ENCODE measurements at places on chromosomes 2 and 18.
A peak's percentile ranks its signal among the peaks of the same experiment; 100 is the strongest.

GRCh38 chr2:105409717-105410116 is 10.9 kb upstream of the FHL2 start:
- DNase-seq: peak; percentile 50

- DNase-seq: no peak
Observed at GRCh38 chr2:47264143-47264542, 109.0 kb upstream of the STPG4 start.

GRCh38 chr18:2316751-2317696 is 254.3 kb downstream of the METTL4 start:
- peak; percentile 27 for DNase-seq

GRCh38 chr18:57062844-57063243 is 84.0 kb upstream of the BOD1L2 start:
- no peak for DNase-seq

- no peak for DNase-seq
Observed at GRCh38 chr2:71907503-71907902, 240.2 kb downstream of the CYP26B1 start.

- DNase-seq: no peak
Observed at GRCh38 chr2:233456111-233456510, 101.8 kb downstream of the DGKD start.

- no peak for DNase-seq
Observed at GRCh38 chr18:11398625-11399024, 210.8 kb upstream of the SLC35G4 start.

DNA sequence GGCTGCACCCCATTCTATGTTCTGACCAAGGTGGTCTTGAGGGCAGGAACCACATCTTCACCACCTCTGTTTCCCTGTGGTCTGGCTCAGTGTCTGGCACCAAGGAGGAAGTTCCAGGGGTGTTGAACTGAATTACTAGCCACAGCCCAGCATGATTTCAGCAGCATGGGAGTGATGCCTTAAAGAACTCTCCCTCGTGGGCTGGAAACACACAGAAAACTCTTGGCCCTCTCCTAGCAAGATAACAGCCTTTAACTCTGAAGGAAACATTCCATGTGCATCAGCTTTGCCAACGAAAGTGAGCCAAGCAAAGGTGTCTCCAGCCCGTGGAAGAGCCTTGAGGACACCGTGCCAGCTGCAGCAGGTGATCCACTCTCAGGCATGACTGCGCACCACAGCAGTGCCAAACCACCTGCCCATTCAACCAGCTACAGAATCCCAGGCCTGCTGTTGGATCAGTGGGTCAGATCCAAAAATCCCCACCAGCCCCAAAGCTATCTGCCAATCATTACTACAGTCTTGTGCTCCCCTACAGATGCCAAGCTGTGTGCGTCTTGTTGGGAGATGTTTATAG is 124.8 kb downstream of the TTC32 start:
- DNase-seq: no peak

GRCh38 chr2:222504191-222504590 is 79.8 kb downstream of the SGPP2 start:
- no peak for DNase-seq

GRCh38 chr2:200765139-200765951 is 46.4 kb upstream of the BZW1 start:
- peak; percentile 75 for DNase-seq

- no peak for DNase-seq
Observed at GRCh38 chr2:128533101-128533500, 214.4 kb upstream of the HS6ST1 start.

DNA sequence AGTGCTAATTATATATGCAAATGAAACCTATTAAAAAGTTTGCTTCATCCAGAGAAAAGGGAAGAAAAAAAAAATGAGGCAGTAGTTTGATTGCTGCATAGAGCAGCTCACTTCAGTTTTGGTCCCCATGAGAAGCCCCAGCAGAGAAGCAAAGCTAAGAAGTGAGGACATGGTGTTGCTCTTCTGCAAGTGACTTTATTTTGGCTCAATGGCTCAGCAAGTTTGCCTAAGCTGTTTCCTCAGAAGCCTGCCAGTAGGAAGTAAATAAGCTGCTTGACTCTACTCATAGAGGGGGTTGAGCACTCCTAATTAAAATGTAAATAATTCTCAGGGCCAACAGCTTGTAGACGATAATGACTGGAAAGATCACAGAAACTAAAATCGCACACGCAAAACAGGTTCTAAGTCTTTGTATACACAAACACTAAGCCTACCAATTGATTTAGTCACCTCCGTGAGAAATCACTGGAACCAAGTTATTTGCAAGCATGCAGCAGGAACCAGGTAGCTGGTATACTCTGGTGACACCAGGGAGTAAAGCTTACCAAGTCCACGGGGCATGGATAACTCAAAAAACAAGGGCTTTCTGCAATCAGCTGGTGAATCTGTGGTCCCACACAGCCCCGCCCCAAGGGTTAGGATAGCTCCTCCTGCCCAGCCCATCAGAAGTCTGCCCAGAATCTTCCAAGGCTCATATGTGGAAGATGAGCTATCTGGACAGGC is 39.7 kb upstream of the NABP1 start:
- DNase-seq: peak; percentile 49

GRCh38 chr2:126949775-126950174 is 51.1 kb downstream of the TEX51 start:
- DNase-seq: no peak

DNA sequence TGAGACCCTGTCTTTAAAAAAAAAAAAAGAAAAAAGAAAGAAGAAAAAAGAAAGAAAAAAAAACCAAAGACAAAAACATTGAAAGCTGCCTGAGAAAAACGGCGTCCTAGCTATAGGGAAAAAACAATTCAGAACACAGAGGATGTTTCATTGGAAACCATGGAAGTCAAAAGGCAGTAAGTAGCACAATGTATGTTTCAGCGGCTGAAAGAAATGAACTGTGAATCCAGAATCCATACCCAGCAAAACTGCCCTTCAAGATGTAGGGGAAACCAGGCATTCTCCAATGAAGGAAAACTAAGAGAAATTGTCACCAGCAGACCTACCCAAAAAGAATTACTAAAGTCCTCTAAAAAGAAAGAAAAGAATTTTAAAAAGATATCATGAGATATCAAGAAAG is 27.6 kb downstream of the EVA1A start:
- no peak for DNase-seq

DNA sequence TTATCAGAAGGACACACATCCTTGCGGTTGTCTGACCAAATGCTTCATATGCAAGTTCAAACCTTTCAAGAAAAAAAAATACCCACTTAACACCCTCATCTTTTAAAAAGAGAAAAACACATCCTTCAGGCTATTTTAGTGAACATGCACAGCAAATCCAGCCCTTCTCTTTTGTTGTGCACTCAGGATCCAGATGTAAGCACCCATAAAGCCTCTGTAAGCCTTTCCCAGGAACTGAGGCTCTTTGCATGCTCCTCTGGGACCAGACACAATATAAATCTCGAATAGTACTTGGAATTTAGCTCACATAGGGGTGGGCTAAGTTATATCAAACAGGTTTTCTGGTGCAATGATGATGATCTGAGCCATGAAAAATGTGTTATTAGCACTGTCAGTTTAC is 308.8 kb upstream of the FAM98A start:
- no peak for DNase-seq

DNA sequence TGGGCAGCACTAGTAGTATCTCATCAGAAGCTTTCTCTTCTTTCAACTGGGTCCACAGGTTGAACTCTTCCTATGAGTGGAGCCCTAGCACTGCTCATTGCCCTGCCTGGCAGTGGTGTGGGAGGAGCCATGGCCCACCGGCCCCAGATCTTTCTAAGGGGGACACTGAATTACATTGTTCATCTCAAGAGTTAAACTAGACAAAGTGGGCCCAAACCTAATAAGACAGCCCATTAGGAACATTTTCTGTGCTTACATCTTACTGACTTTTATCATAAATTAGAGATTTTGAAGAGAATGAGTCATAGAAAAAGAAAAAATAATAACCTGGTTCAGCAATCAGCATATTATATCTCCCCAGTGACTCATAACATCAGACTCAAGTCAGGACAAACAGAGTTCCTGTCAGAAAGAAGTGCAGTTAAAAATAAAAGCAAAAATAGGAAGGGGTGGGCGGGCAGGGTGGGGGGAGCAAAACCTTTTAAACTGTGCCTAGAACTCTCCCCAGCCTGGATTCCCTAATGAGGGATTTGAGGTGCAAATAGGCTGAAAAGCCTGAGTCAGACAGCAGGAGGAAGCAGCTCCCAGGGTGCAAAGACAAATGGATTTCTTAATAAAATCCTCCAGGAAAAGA is 161.6 kb upstream of the TRIB2 start:
- DNase-seq: peak; percentile 47

DNA sequence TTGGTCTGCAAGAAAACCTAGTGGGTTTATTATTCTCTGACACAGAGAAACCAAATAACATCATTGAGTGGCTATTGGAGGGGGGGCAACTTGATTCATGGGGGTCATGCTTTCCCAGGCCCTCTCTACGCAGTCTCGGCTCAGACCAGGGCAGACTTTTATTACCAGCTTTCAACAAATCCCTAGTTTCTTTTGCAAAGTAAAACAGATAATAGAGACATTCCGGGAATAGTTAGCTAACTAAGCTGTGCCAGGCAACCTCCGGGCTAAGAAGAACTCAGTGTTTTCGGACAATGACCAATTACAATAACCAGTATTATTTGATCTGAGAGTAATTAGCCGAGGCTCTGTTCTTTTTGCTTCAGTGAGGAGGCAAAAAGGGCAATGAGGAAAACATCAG is 66.3 kb downstream of the CDK15 start:
- no peak for DNase-seq

GRCh38 chr18:26422472-26423162 is 125.7 kb downstream of the KCTD1 start:
- no peak for DNase-seq

GRCh38 chr2:205902041-205902899 is 183.7 kb downstream of the INO80D start:
- DNase-seq: no peak

DNA sequence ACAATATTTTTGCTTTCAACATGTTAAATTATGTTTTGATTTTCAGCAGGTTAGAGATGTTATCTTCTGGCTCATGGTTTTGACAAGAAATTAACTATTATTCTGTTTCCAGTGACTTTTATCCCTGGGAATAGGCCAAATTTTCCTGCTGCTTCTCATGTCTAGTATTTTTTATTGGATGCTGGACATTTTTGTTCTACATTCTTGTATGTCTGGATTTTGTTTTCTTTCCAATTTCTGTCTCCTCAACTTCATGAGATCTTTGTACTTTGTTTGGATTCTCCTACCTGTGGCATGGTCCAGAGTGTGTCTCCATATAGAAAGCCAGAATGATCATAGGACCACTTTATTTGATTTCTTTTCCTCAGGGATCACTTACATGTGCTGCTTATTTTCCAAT is 33.1 kb upstream of the MYO1B start:
- DNase-seq: no peak

DNA sequence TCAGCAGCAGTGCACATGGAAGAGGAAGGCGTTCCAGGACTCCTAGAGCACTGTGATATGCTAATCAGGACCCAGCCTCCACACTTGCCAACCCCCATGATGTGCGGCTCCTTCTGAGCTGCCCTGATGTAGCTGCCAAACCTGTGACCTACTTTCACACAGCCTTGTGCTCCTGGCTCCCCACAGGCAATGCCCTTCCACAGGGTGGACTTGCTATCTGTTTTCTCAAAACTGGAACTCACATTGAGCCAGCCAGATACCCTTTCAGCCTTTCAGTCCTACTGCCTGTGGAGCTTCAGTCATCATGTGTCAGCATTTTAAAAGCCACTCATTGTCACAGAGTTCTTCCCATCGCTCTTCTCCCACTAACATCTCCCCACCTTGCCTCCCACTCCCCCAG is 181.6 kb downstream of the AFF3 start:
- no peak for DNase-seq

DNA sequence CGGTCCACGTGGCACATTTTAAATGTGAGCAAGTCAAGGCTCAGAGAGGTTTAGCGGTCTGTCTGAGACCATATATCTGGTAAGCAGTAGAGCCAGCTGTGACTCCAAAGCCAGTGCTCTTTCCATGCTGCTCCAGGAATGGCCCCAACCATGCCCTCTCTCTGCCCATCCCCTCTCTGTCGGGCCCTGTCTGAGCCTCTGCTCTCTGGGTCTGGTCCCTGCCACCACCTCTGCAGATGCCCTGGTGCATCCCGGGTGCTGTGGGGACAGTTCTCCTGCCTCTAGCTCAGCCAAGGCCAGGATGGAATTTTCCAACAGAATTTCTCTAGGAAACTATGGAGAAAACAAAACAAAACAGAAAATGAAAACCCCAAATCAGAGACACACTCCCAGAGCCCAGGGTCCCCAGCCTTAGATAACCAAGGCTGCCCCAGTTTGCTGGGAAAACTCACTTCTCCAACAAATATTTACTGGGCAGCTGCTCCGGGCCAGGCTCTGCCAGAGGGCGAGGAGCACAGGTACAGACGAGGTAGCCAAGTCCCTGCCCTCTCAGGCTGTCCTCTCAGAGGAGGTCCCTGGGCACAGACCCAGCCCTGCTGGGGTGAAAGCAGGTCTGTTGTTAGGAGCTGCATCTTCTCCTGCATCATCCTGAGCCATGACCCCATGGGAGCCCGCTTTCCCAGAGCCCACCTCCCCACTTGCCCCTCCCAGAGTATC is 9.2 kb downstream of the ADRA2B start:
- DNase-seq: no peak

GRCh38 chr18:44594799-44595467 is 85.8 kb upstream of the SETBP1 start:
- DNase-seq: no peak

DNA sequence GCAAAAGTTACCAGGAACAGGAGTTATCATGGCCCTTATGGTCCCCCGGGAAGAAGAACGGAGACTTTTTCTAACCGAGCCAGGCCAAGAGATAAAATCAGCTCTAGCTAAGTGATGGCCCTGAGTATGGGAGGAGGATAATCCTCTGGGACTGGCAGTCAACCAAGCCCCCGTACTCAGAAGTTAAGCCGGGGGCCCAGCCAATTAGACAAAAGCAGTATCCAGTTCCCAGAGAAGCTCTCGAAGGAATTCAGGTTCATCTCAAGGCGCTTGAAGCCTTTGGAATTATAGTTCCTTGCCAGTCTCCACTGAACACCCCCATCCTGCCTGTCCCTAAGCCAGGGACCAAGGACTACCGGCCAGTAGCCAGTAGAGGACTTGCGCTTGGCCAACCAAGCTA is 365.3 kb upstream of the TCF4 start:
- DNase-seq: no peak

DNA sequence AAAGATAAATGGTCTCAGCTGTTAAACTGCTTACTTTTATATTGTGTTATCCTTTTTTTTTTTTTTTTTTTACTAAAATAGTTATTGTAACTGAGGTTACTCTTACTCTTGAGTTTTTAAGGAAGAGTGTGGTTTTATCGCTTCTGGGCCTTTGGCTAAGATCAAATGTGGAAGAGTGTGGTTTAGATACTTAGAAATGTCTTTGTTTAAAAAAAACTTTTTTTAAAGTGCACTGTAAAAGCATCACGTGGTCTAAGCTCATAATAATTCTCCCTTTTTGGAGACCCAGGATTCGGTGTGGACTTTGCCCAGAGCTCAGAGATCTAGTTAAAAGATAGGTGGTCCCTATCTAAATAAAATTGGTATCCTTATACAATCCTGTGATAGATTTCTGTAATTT is 11.9 kb upstream of the OXER1 start:
- DNase-seq: no peak

Measured in SW480 (cell line).